Activated CD4-positive, alpha-beta T cell treated with anti-CD3 and anti-CD28 coated beads, Interleukin-2, amount 50 U/mL, for 4 hours (primary cell): ENCODE measurements at places on chromosomes 6 and 20.

DNA sequence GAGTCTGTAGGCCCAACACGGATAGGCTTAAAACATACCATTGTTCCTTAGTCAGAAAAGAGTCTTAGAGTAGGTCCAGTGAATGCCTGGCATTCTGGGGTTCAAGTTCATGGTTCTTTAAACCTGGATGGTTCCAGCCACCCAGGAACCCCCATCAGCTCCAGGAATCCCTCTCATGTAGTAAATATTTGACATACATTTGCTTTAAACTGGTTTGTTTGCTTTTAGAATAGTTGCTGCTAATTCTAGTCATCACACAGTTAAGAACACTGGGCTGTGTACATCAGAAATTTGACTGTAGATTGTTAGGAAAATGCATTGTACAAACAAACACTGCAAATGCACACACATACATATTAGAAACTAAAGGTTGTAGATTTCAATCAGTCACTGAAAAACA, 30.6 kb upstream of the PBOV1 start:
- DNase-seq, result no peak

DNA sequence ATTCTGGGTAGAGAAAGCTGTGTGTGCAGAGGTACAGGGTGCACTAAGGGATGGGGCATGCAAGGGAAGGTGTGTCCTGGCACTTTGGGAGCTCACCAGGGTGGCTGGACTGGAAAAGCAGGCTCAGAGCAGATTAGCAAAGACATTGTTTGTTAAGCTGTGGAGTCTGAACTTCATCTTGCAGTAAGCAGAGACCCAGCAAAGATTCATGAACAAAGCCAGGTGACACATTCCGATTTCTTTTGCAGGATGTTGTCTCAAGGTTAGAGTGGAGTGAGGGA, 28.8 kb downstream of the DUSP22 start:
- DNase-seq, result no peak

DNA sequence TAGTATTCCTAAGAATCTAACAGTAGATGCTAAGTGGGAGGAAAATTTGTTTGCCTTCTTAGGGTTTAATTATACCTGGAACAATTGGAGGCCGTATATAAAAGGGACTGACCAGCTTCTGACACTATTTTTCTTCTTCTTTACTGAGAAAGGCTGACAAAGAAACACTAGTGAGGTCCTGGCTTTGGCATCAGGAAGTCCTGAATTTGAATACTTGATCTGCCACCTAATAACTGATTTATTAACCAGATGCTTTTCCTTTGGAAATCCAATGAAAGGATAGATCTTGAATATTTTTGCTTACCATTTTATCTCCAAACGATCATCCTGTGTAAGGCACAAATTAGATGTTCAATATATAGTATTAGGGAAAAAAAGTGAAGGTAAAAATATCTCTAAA, 382.5 kb downstream of the CENPW start:
- DNase-seq, result no peak

DNA sequence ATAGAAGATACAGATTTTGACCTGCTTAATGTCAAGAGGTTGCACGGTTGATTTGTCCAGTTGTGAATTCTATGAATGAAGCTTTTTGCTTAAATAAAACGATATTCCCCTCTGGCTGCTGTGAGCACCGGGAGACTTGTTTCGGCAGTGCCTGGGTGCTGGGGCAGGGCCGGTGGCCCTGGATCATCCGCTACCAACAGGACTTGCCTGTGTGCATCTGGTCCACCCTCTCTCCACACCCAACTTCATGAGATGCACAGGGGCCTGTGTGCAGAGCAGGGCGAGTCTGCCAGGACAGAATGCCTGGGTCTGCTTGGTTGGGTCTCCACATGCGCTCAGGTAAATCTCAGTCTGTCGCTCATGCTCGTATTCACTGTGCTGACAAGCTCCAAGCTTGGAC, 65.5 kb downstream of the TSHZ2 start:
- DNase-seq, result no peak

DNA sequence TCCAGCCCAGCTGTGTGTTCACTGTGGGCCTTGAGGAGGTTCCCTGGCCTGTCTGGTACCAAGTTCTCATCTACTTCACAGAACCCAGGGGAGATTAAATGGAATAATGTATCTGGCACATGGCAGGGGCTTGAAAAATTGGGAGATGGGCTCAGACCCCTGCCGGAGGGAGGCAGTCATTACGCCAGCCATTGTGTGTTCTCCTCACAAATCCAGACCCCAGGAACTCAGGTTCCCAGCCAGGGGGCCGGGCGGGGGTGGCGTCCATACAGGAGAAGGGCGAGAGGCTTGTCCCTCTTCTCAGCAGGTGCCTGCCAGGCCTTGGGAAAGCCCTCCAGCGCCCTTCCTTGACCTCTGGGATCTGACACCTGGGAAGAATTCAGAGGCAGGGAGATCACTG, 8.1 kb downstream of the NOL4L start:
- no peak for DNase-seq

- no peak for DNase-seq
Measured at GRCh38 chr6:82786248-82786647, 279.4 kb downstream of the UBE3D start.

GRCh38 chr20:22248051-22248667, 336.2 kb downstream of the FOXA2 start:
- no peak for DNase-seq

GRCh38 chr20:57756213-57756612, 46.4 kb upstream of the PMEPA1 start:
- DNase-seq, result no peak
